ENCODE measurements at places on chromosomes 12 and 14. TPM values are rescaled to one million over a fixed set of nuclear protein-coding genes. Genes with fewer than 3 reads are reported as not detected.

- no peak for DNase-seq
Measured at GRCh38 chr12:122908915-122909314, 13.0 kb upstream of the VPS37B start.

GRCh38 chr12:68348419-68348818 lies 16.3 kb upstream of the MDM1 start:
- DNase-seq: no peak

GRCh38 chr12:96425321-96425720 lies 25.1 kb upstream of the CDK17 start:
- DNase-seq: no peak

TSPAN19 gene
- not detected for total RNA-seq

Measured in tongue (tissue), 3 donors.